ENCODE measurements at places on chromosomes 2 and 18.

DNA sequence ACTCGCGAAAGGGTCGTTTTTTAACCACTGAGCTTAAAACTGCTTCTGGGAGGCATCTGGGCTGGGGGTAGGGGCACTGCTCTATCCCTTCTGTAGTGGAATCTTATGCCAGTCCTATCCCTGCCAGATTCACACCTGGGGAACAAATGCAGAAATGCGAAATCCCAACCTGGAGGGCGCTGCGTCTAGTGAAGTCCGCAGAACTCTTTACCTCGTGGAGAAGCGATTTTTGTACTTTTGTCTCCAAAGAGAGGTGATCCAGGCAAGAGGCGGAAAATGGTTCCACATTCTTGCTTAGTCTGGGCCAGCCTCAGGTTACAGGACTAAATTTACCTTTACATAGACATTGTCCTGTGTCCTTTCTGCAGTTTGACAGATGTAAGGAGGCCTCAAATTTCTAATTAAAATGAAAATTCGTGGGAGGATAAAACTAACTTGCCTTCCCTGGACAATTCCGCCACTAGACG lies 10.4 kb downstream of the TBR1 start:
- DNase-seq, result no peak

GRCh38 chr18:24396082-24396633 lies 1.5 kb downstream of the OSBPL1A start:
- no peak for DNase-seq

DNA sequence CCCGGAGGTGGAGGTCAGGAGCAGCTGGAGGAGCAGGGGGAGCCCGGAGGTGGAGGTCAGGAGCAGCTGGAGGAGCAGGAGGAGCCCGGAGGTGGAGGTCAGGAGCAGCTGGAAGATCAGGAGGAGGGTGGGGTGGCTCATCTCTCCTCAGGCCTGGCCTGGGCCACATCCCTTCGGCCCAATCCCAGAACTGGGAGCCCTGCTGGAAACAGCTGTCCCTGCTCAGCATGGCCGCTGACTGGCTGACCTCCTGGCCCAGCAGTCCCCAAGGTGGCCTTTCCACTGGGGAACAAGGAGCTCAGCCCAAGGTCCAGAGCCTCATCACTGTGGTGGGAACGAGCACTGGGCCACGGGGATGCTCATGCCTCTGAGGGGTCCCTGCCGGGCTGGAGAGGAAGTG lies 66.6 kb upstream of the LAPTM4A start:
- no peak for DNase-seq

DNA sequence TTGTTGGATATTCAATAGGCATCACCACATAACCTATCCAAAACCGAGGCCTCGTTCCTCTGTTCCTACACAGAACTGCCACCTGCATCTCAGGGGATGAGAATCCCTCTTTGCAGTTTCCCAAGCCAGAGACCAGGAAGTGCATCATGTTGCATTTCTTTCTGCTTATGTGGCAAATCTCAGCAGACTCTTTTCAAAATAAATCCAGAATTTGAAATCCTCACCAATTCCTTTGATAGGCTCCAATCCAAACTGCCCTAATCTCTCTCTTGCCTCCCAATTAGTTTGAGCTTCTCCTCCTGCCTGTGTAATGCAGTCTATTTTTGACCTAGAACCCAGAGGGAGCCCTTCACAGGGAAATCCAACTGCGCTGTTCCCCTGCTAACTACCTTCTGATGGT lies 215.5 kb downstream of the RNF144A start:
- DNase-seq, result no peak

All from heart right ventricle (tissue), 16 donors.